NCI-H2171 (cell line): ENCODE measurements at places on chromosomes 5 and 9.

- no peak for DNase-seq
Observed at GRCh38 chr9:98150164-98150563, 31.1 kb upstream of the TRIM14 start.

- no peak for DNase-seq
Observed at GRCh38 chr9:88673886-88674285, 138.9 kb downstream of the NXNL2 start.

DNA sequence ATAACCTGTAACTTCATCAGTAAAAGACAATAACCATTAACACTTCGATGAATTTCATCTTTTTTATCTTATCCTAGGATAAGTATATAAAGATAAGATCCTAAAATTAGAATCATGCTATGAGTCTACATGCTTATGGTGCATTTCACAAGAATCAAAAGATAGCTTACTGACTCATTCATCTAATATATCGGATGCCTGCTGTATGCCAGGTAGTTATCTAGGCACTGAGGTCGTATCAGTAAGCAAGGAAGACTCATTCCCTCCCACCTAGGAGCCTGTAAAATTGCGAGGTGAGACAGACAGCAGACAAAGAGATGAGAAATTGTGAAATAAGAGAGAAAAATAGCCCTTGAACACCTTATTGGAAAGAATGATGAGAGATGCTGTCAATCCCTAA lies 240.6 kb upstream of the ADAMTSL1 start:
- DNase-seq = no peak

- no peak for DNase-seq
Observed at GRCh38 chr5:17436350-17436749, 61.7 kb upstream of the TAF11L2 start.

- DNase-seq = peak; percentile 0
Observed at GRCh38 chr9:35079041-35079425, 709 bp downstream of the FANCG start.

GRCh38 chr9:135587658-135588057 lies 26.1 kb downstream of the PAEP start:
- no peak for DNase-seq

GRCh38 chr5:72608297-72608696 lies 101.1 kb upstream of the ZNF366 start:
- DNase-seq = no peak

DNA sequence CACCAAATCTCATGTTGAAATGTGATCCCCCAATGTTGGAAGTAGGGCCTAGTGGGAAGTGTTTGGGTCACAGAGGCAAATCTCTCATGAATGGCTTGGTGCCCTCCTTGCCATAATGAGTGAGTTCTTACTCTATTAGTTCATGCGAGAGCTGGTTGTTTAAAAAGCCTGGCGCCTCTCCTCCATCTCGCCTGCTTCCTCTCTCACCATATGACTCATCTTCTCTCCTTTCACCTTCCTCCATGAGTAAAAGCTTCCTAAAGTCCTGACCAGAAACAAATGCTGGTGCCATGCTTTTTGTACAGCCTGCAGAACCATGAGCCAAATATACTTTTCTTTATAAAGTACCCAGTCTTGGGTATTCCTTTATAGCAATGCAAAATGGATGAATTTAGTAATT lies 20.9 kb upstream of the ARHGAP26 start:
- no peak for DNase-seq

DNA sequence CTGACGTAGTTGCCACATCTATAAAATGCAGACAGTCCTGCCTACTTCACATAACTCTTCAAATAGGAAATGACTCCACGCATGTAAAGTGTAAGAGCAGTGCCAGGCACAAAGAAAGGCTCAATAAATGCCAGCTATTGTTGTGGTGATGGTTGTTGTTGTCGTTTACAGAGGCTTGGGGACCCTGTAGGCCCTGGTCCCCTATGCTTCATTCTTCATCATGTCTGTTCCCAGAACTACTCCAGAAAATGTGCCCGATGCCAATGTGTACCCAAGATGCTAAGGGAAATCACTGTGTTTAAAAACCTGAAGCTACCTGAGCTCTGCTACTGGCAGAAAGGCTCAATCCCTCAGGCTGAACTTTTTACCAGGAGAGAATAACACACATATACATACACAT lies 9.1 kb downstream of the SLIT3 start:
- DNase-seq = no peak

GRCh38 chr9:14389146-14389545 lies 75.2 kb upstream of the NFIB start:
- no peak for DNase-seq

DNA sequence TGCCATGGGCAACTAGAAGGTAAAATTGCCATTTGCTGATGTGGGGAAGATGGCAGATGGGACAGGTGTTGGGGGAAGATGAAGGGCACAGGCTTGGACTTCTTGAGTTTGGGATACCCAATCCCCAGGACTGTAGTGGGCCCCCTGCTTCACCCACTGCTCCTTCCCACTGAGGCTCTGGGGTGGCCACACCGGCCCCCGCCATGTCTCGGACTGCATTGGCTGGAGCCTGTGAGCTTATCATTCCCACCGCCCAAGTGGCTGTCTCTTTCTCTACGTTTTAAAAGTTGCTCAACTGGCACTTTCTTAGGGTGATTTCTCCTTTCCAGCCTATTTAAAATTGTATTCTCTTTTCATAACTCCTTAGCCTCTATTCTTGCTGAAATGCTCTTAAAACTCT lies 730.0 kb upstream of the ADAMTS16 start:
- DNase-seq = no peak

DNA sequence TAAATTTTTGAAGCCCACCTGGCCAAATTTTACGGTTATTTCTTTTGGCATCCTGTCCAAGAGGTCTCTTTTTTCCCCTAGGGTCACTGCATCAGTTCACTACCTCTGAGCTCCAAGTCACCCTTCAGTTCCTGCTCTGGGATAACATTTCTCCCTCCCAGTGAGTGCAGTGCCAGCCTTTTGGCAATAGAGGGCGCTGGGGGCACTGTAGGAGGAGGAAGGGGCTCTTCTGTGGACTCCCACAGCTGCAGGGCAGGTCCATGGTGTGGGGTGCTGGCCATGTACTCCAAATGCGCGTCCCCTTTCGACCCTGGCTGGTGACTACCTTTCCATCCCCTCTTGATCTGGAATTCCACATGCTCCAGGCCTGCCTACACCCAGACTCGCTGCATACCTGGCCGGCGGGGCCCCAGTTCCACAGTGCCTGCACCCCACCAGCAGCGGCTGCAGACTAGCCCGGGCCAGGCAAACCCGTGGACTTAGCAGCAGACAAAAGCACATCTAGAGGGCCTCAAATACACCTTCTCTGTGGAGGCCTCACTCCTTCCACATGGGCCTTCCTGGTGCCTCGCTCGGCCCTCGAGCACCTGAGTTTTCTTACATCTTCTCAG lies 20.3 kb upstream of the NINJ1 start:
- no peak for DNase-seq

- DNase-seq = peak; percentile 73
Observed at GRCh38 chr5:123809594-123810221, 297.7 kb downstream of the CSNK1G3 start.

DNA sequence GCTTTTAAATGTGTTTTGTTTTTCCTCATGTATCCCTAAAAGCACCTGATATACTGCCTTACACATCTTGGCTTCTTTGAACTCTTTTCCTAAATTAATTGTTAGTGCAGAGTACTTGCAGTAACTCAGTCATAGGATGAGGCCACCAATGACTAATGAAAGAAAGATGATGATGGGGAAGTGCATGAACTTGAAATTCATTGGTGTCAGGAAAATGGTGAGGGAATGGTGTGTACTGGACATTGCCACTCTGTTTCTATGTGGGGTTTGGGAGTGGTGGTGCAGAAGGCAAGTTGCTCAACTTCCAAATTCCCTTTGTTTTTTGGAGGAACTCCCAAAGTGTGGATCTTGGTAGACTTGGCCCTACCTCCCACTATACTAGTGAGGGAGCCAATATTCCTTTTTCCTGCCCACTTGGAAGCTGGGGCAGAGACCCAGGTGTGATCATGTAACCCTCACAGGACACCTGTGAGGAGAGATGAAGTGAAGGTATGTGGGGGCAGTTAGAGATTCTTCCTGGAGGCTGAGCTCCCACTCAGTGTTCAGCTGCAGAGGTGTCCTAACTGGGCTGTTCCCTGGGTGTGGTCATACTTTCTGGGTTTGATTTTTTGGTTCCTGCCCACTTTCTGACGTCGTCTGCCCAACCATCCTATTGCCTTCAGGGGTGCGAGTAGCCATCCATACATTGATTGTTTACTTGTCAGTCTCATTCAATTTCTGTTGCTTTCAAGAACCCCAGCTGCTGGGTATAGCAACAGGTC lies 298.5 kb downstream of the MAST4 start:
- no peak for DNase-seq

DNA sequence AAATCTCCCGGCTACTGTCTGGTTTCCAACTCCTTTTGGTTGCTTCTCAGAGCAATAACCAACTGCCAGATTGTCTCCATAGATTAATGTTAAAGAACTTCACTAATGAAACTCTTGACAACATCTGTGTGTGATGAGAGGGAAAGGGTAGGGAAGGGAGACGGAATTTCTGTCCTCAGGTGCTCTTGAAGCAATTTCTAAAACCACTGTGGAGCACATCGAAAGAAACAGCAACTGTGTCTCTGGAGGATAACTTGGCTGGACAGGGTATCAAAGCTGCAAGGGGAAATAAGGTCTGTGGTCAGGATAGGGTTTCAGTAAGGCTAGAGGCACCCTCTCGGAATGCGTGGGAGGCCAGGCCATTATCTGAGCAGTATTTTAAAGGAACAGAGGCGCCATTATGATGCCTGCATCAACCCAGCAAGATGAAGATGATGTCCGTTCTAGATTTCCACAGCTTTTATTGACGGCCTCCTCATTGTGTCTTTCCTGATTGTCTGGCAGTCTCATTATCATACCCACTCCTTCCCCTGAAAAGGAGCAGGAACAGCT lies 76.6 kb downstream of the RORB start:
- no peak for DNase-seq

DNA sequence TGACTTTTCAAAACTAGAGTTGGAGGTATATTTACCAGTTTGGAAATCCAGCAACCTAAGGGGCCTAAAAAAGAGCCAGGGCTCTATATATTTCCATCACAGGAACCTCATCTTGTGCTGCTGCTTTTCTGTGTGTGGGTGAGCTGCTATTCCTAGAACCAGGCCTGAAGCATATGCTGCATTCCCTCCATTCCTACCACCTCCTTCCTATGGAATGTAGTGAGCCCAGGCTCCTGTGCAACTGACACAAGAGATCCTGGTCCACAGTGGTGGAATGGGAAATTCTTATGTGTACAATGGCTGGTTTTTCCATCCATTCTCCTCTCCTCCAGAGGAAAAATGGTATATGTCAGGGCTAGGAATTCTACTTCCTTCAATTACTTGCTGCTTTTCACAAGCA lies 39.1 kb downstream of the SPEF2 start:
- DNase-seq = no peak

GRCh38 chr9:37215381-37215780 lies 95.0 kb downstream of the ZCCHC7 start:
- no peak for DNase-seq

DNA sequence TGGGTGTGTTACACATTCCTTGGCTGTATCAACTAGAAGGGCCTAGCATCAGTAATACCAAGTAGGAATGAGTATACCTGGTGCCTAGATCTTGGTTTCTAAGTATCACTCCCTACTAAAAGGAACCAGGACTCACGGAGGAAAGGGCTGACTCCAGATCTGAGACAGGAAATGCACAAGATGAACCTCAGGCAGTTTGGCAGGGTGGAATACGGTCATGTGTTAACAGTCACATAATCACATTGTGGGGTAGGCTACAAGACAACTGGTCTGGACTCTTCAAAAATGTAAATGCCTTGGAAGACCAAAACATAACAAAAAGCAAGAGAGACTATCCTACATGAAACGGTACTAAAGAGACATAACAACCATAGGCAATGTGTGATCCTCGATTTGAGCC lies 158.8 kb downstream of the CRB2 start:
- DNase-seq = no peak

DNA sequence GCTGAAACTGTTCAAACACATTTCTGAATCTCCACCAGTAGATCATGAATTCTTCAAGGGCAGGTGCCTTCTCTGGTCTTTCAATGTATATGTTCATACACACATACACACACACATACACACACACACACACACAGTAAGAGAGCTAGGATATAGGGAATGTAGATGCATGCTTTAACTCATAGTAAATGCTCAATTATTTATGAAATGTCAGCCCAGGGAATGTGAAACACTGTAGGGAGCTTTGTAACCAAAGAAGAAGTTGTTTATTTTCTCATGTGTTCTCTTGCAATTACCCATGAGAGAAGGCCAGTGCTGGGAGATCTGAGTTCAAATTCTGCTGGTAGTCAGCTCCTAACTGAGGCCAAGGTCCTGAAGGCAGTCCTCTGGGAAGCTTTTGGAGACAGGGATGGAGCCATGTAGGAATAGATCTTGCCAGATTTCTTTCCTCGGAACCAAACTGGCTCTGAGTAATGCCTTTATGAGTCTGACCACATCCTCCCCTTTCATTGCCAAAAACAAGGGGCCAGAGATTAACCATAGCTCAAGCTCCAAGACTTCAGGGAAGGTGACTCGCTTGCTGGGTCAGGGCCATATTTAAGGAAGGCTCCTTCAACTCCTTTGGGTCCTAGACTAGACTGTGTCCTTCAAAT lies 487.0 kb upstream of the TNC start:
- DNase-seq = no peak

- DNase-seq = no peak
Observed at GRCh38 chr9:96641514-96641913, 13.6 kb downstream of the PRXL2C start.

GRCh38 chr9:98707166-98708102 lies 1.3 kb downstream of the GABBR2 start:
- DNase-seq = peak; percentile 83

DNA sequence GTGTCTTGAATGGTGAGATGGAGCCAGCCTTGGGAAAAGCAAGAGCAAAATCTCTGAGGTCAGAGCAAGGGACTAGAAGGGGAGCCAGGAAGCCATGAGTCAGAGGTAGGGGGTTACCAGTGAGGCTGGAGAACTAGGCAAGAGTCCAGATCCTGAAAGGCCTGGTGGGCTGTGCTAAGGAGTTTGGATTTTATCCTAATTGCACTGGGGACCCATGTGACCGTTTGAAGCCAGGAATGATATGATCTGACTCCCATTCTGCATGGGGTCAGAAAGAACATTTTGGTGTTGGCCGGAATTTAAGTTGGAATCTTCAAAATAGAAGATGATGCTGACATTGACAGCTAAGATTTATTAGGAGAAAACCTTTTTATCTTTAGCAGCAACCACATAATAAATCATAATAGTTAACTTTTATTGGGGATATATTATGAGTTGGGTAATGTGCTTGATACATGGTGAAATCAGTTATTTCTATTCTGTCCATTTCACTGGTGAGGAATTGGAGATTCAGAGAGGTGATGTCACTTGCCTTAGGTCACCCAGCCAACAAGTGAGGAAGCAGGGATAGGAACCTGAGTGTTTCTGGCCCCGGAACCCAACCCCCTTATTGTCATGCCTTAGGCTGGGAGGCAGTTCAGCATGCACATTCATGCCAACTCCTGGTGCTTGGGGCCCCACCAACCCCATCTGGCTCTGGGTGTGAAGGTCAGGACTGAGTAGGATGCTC lies 61.5 kb upstream of the RARS1 start:
- no peak for DNase-seq

GRCh38 chr9:72818385-72818784 lies 134.5 kb downstream of the ALDH1A1 start:
- no peak for DNase-seq
